ENCODE measurements at places on chromosomes 2 and 18. TPM values are rescaled to one million over a fixed set of nuclear protein-coding genes. Genes with fewer than 3 reads are reported as not detected.
A peak's percentile ranks its signal among the peaks of the same experiment; 100 is the strongest.

DNA sequence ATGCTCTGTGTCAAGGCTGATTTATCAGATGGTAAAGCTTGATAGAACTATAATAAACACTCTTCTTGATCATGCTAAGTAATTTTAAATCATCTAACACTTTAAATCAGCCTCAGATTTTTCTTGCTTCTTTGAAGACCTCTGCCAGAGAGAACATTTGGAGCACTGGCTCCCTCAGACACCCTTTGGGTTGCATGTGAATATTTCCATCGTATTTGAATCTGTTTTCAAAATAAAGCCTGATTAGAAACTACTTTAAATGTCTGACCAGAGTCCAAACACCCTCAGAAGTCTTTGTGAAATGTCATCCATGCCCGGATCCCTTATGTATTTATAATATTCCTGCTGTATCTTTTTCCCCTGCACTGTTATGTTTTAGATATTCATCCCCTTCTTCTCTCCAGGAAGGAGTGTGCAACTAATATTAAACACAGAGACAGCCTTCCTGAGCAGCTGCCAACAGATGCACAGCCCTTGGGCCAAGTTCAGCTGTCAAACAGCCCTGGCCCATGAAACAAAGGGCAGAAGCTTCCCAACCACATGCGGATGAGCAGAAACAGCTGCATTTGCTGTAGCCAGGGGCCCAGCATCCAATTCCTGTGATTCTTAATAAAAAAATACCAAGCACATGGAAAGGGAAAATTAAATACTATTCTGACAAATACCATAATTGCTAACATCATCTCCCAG, 46.5 kb downstream of the DPP10 start:
- no peaks in the 10 kb centered on the region for H3K36me3 ChIP-seq
- H3K27ac ChIP-seq: no peak overlapping the region
- no peak overlapping the region for H3K4me3 ChIP-seq
- DNase-seq: no peak

DNA sequence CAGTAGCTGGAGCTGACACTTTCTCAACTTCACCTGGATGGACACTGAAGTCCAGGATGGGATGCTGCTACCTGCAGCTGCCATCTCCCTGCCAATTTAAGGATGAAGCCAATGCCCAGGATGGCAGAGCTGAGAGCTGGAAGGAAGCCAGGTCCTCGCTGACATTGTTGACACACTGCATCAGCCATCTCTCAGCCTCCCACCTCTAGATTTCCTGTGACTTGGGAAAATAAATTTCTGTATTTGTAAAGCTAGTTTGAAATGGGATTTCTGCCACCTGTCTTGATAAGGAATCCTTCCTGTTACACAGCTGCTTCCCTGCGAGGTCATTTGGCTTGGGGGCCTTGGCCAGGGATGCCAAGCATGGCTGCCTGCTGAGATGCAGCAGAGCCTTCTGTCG, 43.5 kb downstream of the KCTD1 start:
- no peak overlapping the region for H3K27ac ChIP-seq
- H3K27me3 ChIP-seq: no peaks in the 10 kb centered on the region
- no peak for DNase-seq
- no peaks in the 10 kb centered on the region for H3K36me3 ChIP-seq

Gene SLC5A7
- not detected for total RNA-seq

Gene COL3A1
- not detected for total RNA-seq

DNA sequence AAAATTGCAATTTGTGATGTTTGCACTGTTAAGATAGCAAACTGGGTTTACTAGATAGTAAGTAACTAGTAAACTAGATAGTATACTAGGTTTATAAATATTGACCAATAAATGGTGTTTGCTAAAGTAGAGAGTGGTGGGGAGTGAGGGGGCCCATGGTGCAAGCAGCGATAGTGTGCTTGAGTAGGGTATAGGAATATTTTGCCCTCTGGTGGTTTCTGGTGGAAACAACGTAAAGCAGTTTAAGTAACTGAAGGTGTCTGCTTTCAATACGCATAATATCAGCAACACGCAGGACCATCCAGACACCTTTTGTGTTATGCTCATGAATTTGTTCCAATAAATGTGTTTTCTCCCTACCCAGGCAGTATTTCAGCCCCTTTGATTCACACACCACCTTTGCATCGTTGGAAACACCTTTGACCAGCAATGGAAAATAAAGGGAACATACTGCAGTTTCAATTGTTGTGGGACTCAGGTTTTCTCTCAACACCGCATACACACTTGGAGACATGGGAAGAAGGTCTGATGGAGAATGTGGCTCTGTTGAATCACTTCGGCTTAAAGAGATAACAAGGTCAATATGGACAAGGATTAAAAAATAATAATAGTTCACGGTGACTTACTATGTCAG, 16.7 kb upstream of the STAT1 start:
- H3K4me3 ChIP-seq: peak overlapping the region; percentile 40
- peak overlapping the region; percentile 72 for H3K27ac ChIP-seq
- peaks cover 43% of the 10 kb centered on the region for H3K4me1 ChIP-seq

All from activated naive CD8-positive, alpha-beta T cell treated with anti-CD3 and anti-CD28 coated beads, Interleukin-2, amount 10 ng/mL, durations not matched to agents 7 days and 5 days (primary cell).